NCI-H2107 (cell line): ENCODE measurements at places on chromosomes 2 and 18.

GRCh38 chr2:218002845-218003180 is at the start of gene TNS1:
TNS1 (minus strand) TSS chr2:218002995; CDS start chr2:218002872, 123 bp downstream.
- no peak for DNase-seq

- DNase-seq, result no peak
These were observed 62.7 kb upstream of the GALNT5 start for GRCh38 chr2:157194844-157195243.

- DNase-seq, result no peak
These were observed 19.3 kb downstream of the BCL11A start for GRCh38 chr2:60534052-60534685.

DNA sequence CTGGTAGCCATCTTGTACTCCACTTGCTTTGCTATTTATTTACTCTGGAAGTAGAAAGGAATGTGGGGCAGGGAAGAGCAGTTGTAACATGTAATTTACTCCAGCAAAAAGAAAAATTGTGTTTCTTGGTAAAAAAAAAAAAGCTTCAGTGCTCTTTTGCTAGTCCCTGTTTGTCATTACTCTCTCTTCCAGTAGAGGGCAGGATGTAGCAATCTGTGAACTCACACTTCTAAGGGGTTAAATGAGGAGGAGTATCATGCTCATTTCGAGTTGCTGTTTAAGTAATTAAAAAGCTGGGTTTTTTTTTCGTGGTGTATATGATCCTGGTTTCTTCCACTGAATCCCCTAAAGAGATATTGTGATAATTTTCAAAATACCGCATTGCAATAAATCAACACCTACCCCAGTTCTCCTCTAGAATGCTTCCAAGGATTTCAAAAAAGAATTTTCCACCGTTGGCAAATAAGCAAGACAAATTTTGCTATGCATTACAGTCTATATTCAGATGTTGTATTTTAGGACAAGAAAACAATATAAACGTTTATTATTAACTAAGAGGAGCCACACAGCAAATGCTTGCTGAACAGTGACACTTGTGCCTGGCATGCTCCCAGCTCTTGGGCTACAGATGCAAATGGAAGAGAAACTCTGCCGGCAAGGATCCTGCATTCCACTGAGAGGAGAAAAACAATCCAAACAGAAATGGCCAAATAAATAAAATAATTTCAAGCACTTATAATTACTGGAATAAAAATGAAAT is 261.6 kb downstream of the ASXL3 start:
- no peak for DNase-seq

GRCh38 chr18:3605954-3606443 is 156.0 kb downstream of the TGIF1 start:
- no peak for DNase-seq

GRCh38 chr2:188414411-188414810 is 122.7 kb downstream of the GULP1 start:
- DNase-seq, result no peak
